Epithelial cell of umbilical artery (primary cell): ENCODE measurements at places on chromosomes 1 and 21. TPM values are rescaled to one million over a fixed set of nuclear protein-coding genes. Genes with fewer than 3 reads are reported as not detected.

The RERE gene
- total RNA-seq, result 25.2 and 38.3 TPM in 2 replicates

The NCF2 gene
- not detected in 2 replicates for total RNA-seq

The FAM177B gene
- total RNA-seq, result not detected in 2 replicates

The SFN gene
- not detected in 2 replicates for total RNA-seq

The RNU1-2 gene
- under 0.01 and 5,836 TPM in 2 replicates for total RNA-seq

The PGBD5 gene
- under 0.01 TPM in 1 of 2 replicates, not detected in the other for total RNA-seq

The FLAD1 gene
- total RNA-seq, result 26.6 and 33.9 TPM in 2 replicates

The HAPLN2 gene
- total RNA-seq, result not detected in 2 replicates

The DCLRE1B gene
- 1.9 and 2.3 TPM in 2 replicates for total RNA-seq

The SELENBP1 gene
- 11.0 and 18.7 TPM in 2 replicates for total RNA-seq

The P3H1 gene
- total RNA-seq, result 90.7 and 188 TPM in 2 replicates

The ZMYM1 gene
- 27.3 and 32.4 TPM in 2 replicates for total RNA-seq

The CRABP2 gene
- total RNA-seq, result 1.1 and 1.3 TPM in 2 replicates

The SRGAP2B gene
- 66.6 and 91.3 TPM in 2 replicates for total RNA-seq

The KLHDC7A gene
- not detected in 2 replicates for total RNA-seq

The CACNA1E gene
- total RNA-seq, result not detected in 2 replicates

The SLC9C2 gene
- 0.32 TPM in 1 of 2 replicates, not detected in the other for total RNA-seq

The CRP gene
- total RNA-seq, result 0.32 TPM in 1 of 2 replicates, not detected in the other
